ENCODE measurements at places on chromosomes 5 and 9.
A peak's percentile ranks its signal among the peaks of the same experiment; 100 is the strongest.

DNA sequence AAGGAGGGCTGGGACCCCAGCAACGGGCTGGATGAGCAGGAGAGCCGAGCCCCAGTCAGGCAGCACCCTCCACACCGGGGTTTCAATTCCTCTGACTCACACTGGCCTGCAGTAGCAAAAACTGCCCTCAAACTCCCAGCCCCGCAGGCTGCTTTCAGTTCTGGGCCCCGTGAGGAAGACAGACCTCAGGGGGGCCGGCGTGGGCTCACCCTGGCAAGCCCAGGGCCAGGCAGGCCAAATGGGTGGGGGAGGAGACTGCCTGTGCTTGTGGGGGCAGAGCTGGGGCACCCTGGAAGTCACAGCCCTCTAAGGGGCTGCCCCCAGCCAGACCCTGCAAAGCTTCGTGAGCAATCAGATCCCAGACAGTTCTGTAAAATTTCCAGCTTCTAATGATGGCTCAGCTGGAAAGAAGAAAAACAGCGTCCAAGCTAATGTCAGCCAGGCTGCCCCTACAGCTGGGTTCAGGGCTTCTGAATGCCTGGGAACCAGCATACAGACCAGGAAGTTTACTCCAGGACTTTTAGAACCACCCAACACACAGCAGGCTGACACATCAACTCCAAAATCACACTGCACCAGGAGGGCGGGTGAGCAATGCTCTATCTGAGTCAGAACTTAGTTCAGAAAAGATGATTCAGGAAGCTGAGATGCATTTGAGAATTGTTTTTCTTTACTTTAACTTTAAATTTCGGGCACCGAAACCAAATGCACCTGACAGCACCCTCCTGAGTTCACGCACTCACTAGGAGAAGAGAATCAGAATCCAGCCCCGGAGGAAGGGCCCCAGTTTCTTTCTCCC lies 34.7 kb downstream of the LPCAT1 start:
- peak; percentile 69 for DNase-seq

GRCh38 chr5:158897444-158898160 lies 202.1 kb downstream of the EBF1 start:
- no peak for DNase-seq

DNA sequence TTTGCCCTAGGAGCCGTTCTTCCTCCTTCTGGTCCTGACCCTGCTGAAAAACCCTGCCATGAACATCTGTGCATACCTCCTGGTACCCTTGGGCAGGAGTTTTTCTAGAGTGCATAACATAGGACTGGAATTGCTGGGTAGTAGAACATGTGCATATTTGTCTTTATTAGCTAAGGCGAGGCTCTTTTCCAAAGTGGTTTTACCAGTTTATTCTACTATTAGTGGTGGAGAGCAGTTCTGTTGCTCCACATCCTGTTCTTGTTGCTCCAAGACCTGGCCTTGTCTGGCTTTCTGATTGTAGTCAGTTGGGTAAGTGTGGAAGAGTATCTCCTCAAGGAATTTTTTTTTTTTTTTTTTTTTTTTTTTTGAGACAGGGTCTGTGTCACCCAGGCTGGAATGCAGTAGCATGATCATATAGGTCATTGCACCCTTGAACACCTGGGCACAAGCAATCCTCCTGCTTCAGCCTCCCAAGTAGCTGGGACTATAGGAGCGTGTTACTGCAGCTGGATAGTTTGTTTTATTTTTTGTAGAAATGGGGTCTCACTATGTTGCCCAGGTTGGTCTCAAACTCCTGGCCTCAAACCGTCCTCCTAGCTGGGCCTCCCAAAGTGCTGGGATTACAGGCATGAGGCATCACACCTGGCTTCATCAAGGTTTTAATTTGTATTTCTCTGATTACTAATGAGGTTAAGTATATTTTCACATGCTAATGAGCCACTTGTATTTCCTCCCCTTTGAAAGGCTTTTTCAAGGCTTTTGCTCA lies 85.2 kb downstream of the SPRY4 start:
- DNase-seq = no peak

DNA sequence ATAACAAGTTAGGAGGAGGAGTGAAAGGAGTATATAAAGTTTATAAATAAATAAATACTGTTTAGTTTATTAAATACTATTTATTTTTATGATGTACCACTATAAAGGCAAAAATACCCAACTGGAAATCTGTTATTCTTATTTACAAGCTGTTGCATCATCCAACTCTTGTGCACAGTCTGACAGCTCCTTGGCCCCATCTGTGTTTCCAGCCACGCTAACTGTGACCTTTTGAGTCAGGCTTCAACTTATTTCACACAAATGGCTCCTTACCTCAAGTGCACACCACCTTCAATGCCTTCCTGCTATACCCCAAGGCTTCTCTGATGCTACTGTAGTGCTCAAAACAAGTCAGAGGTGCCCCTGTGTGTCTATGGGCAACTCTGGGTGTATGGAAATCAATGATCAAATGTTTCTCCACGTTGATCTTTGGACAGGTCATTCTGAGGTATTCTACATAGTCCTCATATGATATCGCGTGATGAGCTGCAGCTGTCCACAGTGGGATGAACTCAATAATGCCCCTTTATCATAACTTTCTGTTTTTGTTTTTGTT lies 303.2 kb upstream of the GRAMD2B start:
- no peak for DNase-seq

- DNase-seq = no peak
Measured at GRCh38 chr9:2933165-2934095, 89.5 kb upstream of the PUM3 start.

DNA sequence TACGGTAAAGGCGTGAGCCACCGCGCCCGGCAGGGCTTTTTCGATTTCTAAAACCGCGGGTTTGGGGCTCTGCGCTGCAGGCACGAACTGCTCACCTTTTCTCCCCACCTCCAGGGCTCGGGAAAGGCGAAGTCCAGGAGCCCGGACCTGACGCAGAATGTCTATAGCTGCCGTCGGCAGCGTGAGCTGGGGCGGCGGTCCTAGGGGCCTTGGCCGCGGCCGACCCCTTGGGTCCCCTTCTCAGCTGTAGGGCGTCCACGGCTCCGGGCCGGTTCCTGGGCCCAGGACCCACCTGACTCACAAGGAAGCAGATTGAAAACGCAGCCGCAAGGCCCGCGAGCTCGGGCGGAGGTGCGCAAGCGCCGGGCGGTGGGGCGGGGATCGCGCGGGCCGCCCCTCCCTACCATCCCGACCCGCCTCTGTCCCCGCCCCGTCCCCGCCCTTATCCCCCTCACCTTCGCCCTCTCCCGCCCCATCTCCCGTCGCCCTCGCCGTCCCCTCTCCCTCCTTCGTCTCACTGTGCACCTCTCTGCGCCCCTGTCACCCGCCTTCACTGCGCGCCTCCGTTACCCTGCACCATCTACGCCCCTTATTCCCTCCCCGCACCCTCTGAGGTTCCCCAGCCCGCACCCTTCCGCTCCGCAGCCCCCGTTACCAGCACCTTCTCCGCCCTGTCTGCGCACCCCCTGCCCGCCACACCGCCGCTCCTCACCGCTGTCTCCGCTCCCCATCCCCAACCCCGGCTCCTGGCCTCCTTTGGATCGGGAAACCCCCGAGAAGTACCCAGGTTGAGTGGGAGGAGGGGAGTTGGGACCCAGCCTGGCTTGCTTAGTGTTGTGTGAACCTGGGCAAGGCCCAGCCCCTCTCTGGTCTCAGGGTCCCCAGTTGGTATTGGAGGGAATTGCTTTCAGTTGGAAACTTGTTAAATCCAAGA lies at the start of gene HDHD3:
Gene HDHD3 (minus strand): TSS at position 353 of the 934 bp plus-strand sequence. CDS start 2,632 bp downstream, outside the sequence.
- peak; percentile 31 for DNase-seq

- DNase-seq = no peak
Measured at GRCh38 chr5:52910071-52910470, 79.1 kb upstream of the ITGA2 start.

GRCh38 chr5:174491761-174492350 lies 232.5 kb upstream of the MSX2 start:
- no peak for DNase-seq

DNA sequence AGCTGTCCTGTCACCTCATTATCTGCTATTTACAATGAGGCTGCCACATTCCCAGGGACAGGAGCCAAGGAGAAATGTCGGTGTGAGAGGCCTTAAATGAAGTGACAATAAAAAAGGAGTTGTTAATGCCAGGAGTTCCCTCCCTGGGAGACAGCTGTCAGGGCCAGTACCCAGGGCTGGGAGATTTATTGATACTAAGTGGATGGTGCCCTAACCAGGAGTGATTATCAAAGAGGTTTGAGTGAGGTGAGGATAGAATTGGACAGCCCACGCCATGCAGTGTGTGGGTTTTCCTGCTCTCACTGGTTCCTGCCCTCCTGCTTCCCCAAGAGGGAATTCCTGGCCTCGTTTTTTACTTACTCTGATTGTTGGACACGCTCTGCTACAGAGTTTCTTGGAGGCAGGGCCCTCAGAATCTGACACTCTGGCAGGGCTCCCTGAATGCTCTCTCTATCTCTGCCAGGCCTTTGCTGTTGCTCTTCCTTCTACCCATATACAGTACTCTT lies 150.8 kb downstream of the GRIA1 start:
- DNase-seq = no peak

DNA sequence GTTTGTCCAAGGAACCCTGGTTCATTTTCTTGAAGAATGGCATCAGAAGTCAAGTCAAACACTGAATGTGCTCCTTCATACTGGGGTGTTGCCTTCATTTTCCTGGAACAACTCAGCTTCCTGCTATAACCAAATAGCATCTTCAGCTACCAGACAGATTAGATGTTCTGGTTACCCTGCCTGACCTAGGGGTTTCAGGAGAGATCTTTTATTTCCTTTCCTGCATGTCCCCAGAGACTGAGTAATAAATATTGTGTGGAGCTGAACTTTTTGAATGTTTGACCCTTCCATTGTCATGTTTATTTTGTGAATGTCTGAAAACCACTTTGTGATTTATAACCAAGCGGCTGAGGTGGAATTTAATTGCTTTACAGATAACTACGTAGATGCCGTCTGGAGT lies 147.1 kb downstream of the IRX1 start:
- no peak for DNase-seq

- DNase-seq = no peak
Measured at GRCh38 chr9:75664597-75664996, 225.9 kb upstream of the PCSK5 start.

DNA sequence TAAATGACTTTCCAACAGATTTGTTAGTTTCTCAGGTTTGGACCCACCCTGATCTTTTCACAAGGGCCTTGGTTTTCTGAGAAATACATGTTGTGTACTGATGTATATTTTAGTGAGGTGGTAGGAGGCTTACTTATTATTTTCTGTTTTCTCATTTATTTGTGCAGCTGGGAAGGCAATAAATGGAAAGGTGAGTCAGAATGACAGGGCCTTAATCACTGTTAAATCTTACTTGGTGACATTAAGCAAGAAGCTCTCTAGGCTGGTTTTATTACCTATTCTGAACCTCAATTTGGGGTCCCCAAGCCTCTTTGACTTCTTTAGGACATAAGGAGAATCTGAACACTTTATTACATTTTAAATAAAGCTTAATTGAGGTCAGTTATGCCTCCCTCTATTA lies 214.0 kb upstream of the DAB2 start:
- no peak for DNase-seq

- DNase-seq = no peak
Measured at GRCh38 chr5:101370181-101370580, 467.1 kb upstream of the ST8SIA4 start.

DNA sequence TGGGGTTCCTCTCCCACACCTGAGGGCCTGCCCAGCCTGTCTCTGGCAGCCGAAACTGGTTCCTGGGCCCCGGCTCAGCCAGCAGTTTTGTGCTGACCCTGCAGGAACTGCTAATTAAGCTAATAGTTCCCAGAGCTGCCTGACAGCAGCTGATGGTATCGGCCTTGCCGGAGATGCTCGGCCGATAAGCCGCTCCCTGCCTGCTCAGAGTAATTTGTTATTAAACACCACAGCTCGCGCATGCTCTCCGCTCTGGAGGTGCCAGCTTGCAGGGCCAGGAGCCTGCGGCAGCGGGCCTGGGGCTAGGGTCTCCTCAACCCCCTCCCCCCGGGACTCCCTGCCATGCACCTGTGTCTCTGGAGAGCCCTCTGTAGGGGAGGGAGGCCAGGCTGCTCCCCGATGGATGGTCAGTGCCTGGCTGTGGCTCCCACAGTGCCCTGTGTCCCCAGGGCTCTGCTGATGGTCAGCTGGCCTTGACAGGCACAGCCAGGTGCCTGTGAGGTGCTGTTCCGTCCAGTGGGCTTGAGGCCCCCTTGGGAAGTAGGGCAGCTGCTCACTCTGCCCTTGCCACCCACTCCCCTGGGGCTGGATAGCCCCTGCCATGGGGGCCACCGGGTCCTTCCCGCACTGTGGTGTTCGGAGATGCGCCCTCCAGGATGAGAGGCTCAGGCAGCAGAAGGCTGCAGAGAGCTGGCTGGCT lies 41.7 kb downstream of the RXRA start:
- no peak for DNase-seq

- DNase-seq = no peak
Measured at GRCh38 chr5:170747851-170748250, 35.7 kb upstream of the GABRP start.

GRCh38 chr5:149036970-149037369 lies 25.9 kb downstream of the SH3TC2 start:
- no peak for DNase-seq

- DNase-seq = peak; percentile 78
Measured at GRCh38 chr5:55897905-55898304, 46.7 kb downstream of the IL31RA start.

- no peak for DNase-seq
Measured at GRCh38 chr5:162202285-162202880, 134.8 kb downstream of the GABRG2 start.

- no peak for DNase-seq
Measured at GRCh38 chr5:169183576-169183975, 117.4 kb downstream of the SLIT3 start.

- peak; percentile 59 for DNase-seq
Measured at GRCh38 chr9:16985559-16986348, 115.3 kb upstream of the BNC2 start.

GRCh38 chr5:33408816-33409215 lies 31.9 kb upstream of the TARS1 start:
- no peak for DNase-seq

GRCh38 chr5:93415819-93416218 lies 165.2 kb downstream of the NR2F1-AS1 start:
- no peak for DNase-seq

DNA sequence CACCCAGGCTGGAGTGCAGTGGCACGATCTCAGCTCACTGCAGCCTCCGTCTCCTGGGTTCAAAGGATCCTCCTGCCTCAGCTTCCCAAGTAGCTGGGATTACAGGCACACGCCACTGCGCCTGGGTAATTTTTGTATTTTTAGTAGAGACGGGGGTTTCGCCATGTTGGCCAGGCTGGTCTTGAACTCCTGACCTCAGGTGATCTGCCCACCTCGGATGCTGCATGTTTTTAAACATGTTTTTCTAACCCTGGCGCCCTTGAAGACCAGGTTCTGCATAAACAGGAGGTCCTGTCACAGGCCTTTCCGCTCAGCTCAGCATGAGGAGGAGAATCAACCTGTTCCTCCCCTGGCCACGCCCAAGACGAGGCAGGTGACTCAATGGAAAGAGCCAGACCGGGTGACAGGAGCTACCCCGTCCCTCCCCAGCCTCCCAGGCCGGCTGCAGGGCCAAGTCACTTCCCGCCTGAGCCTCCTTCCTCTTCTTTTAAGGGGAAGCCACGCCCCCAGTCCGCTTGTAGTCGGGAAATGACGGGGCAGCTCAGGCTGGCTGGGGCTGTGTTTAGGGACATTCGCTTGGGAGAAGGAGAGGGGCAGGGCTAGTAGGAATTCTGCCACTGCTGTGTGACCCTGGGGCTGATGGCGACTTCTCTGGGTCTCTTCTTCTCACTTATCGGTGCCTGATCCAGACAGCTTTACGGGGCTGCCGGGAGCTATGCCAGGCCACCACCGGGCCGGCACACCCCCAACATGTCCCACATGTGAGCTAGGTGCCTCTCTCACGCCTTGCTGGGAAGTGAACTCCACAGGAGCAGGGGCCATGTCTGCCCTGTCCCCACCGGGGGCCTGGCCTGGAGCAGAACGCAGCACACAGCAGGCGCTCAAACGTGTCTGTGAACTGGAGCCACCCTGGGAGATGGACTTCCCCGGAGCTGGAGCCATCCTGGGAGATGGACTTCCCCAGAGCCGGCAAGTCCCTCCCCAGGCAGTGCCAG lies 6.1 kb downstream of the NOTCH1 start:
- no peak for DNase-seq

All from amniotic stem cell (primary cell).